ENCODE measurements at places on chromosomes 4 and X.

DNA sequence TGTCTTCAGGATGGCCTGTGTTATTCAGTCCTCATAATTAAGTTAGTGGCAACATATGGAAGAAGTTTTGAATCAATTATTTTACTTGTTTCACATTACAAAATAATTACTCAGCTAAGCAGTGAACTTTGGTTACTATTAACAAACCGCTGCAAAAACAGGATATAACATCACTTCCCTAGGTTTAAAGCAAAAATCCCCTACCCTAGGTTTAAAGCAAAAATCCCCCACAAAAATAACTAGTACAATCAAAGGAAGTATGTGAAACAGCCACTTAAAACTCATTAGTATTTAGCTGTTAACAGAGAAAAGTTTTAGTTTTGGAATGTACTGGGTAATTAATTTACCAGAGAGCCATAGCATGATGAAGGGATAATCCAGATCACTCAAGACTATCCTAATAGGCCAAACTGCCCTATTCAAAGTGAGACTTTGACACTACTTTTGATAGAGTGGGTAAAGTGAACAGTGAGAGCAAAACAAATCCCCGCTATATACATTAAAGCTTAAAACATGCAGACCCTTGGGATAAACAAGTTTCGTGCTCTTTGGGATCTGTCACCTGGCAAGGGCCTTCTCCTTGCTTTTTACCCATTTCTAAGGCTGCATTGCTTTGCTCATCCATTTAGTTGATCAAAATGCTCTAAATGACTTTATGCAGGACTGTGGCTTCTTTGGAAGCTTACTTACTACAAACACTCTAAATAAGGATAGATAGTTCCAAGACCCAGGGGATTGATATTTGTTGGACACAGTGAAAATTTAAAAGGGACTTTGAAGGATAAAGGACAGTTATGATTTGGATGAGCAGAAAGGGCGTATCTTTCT lies 36.4 kb upstream of the GPR174 start:
- DNase-seq: no peak

GRCh38 chr4:153181293-153181692 lies 22.9 kb upstream of the TRIM2 start:
- no peak for DNase-seq

GRCh38 chr4:152021788-152022438 lies 261.1 kb upstream of the GATB start:
- no peak for DNase-seq

DNA sequence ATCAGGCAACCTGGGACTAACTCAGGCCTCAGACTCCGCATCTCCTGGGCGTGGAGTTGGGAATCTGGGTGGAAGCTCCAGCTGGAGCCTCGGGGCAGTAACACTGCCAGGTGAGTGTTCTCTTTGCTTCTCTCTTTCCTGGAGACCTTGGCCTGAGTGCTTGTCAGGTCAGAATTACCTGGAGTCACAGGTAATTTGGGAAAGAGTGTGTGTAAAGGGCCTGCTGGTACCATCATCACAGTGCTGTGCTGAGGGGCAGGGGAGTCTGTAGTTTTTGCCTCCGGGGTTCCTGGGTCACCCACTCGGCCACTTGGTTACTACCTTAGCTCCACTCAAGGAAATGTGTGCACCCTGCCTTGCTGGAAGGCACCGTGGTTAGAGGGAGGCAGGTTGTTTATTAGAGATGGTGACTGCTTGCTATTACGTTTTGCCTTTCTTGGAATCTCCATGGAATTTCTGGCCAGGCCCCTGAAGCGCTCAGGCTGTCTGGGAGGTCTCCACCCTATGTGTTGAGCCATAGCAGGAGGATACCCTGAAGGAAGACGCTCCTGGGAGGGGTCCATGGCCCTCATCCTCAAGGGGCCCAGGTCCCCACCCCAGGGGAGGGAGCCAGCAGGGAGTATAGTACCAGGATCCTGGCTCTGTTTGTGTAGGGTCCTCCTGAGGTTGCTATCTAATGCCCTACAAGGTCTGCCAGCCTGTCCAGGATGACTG lies 2.9 kb downstream of the GPR78 start:
- no peak for DNase-seq

Data from endodermal cell (in vitro differentiated cells).